ENCODE measurements at places on chromosomes 4 and X.

GRCh38 chrX:115289465-115289864 lies at the start of gene LUZP4:
TSS of gene LUZP4 (plus strand) at chrX:115289715. CDS start at chrX:115289760, 45 bp downstream.
- DNase-seq = no peak

DNA sequence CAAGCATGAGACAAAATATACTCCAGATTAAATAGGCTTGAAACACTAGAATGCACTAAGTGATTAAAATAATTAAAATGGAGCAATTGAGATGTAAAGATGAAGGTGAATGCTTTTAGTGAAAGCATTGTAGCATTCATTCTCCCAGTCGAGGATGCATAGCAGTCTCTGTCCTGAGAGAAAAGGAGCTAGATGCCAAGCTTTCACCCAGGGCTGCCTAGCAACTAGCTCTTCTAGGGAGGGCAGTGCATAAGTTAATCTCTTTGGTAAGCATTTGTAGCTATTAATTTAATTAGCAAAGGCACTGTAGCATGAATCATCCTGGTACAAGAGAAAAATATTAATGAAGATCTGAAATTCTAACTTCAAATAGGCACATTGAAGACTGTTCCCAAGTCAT lies 1014.8 kb downstream of the C4orf33 start:
- DNase-seq = no peak

GRCh38 chr4:37826295-37827029 lies at the start of gene PGM2:
TSS of gene PGM2 (plus strand) at chr4:37826686. CDS start at chr4:37826733, 47 bp downstream.
- DNase-seq = peak; percentile 87

DNA sequence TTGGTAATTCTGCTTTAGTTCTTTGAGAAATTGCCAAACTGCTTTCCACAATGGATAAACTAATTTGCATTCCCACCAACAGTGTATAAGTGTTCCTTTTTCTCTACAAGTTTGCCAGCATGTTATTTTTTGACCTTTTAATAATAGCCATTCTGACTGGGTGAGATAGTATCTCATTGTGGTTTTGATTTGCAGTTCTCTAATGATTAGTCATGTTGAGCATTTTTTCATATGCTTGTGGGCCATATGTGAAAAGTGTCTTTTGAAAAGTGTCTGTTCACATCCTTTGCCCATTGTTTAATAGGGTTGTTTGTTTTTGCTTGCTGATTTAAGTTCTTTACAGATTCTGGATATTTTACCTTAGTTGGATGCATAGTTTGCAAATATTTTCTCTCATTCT lies 25.9 kb downstream of the ENPEP start:
- DNase-seq = no peak

DNA sequence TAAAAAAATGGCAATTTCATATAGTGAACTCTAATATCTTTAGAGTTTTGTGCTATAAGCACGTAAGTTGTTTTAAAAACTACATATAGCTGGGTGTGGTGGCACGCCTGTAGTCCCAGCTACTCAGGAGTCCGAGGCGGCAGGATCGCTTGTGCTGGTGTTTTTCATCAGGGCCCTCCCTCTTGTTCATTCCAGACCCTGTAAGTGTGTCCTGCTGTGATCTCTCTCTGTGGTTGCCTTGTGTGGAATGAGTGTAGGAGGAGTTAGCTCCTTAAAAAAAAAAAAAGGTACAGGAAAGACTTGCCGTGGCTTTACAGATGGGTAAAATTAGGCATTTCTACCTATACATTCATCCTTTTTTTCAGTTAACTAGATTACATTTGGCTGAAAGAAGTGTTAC lies 35.4 kb downstream of the RBBP7 start:
- DNase-seq = no peak

GRCh38 chr4:59380841-59381366 lies 1819.2 kb upstream of the ADGRL3 start:
- no peak for DNase-seq

- no peak for DNase-seq
Measured at GRCh38 chrX:31423609-31424189, 351.9 kb upstream of the FTHL17 start.

DNA sequence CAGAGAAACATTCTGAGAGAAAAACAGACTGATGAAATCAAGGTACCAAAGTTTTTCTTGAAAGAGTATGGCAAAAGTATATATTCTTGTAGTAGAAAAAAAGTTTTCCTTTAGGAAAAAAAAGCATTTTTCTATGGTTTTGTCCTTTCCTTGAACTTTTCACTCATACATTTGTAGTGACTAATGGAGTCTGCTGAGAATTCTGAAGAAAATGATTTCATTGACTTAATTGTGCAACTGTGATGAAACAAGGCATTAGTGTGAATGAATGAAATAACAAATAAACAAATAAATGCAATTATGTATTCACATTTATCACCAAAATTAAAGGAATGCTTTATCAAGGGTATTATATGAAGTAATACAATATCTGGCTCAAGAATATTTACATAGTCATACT lies 5.7 kb downstream of the CSN1S1 start:
- no peak for DNase-seq

- DNase-seq = no peak
Measured at GRCh38 chr4:78149751-78150542, 92.8 kb downstream of the FRAS1 start.

DNA sequence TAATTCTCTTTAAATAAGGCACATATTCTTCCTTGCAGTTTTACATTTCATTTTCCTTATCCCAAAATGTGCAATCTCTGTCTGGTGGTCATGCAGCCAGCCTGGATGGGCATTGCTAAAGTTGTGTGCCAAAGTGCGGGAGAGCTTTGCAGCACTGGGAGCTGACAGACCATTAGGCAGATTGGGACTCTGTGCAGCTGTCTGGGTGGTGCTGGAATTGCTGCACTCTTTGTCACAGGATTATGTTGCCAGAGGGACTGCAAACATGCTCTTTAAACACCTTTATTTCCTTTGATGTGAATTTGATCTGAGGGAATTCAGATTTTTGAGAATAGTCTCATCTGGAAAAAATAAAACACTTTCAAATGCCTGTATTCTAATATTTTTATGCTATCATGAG lies 956.2 kb upstream of the DIAPH2 start:
- no peak for DNase-seq

- no peak for DNase-seq
Measured at GRCh38 chr4:2411786-2412510, 6.5 kb downstream of the ZFYVE28 start.

- DNase-seq = no peak
Measured at GRCh38 chr4:80610199-80610598, 274.7 kb downstream of the CFAP299 start.

- no peak for DNase-seq
Measured at GRCh38 chrX:11117745-11118144, 6.6 kb downstream of the HCCS start.

DNA sequence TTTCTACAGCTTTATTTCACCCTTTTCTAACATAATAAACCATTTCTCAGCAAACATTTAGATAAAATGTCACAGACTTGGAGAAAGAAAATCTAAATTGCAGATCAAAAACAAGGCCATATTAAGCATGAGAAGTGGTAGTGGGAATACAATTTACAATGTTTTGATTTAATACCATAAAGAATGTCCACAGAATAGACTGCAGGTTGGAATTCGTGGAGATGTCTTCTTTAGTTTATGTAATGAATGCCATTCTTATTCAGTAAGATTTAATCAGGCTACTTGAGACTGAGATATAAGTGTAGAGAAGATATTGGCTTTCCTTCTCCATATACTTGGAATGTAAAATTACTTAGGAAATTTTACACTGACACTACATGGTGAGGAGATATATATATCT lies 91.9 kb upstream of the ZFP42 start:
- DNase-seq = no peak

DNA sequence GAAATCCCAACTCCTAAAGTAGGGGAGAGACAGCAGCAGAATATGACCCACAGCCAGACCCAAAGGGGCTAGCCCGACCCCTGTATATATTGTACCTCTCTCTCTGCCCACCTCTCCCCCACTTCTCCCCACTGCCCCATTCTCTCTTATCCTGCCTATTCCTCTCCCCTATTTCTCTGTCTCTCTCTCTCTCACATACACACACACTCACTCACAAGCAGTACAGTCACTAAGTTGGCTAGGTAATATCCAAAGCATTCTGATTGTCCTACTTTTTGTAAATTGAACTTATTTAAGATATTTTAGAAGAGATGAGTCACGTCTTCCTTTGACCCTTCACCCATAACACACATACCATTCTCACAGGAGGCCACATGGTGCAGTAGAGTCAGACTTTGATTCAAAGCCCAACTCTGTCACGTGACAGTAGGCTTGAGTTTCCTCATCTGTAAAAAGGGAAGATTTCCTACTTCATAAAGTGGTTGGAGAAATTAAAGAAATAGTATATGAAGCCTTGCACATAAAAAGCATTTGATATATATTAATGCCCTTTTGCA lies 29.5 kb downstream of the SRPX2 start:
- no peak for DNase-seq

DNA sequence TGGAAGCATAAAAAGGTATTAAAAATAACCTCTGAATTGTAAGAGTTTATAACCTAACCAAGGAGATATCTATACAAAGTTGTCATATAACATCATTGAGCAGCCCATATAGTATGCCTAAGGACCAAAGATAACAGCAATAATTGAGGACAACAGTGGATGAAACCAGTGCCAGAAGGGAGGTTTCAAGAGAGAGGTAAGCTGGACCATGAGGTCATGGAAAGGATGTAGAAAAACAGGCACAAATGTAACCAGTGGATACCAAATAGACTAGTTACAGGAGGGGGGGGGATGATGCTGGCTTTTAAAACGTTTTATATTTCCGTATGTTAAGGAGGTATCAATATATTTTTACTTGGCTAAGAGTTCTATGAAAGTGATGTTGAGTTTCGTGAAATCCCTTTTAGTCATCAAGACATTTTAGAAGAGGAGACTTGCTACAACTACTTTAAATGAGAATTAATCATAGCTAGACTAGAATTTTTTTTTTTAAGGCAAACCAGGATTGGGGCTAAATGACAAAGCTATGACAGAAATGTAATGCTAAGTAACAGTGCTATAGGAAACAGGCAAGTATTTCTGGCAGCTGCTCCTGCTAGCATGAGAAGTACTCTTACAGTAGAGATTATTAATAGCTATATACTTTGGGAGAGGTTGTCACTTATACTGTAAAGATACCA lies 161.1 kb downstream of the FBXW7 start:
- no peak for DNase-seq

Measured in activated CD4-positive, alpha-beta T cell treated with anti-CD3 and anti-CD28 coated beads, Interleukin-2, amount 50 U/mL, for 1 hour (primary cell).